Stimulated activated CD4-positive, alpha-beta T cell treated with anti-CD3 and anti-CD28 coated beads, Interleukin-1b, Interleukin-23, amount 100 ng/mL, for 4 hours (primary cell): ENCODE measurements at places on chromosomes 1 and 21.

- no peak for DNase-seq
Measured at GRCh38 chr21:19981938-19982337, 1016.3 kb upstream of the NCAM2 start.

DNA sequence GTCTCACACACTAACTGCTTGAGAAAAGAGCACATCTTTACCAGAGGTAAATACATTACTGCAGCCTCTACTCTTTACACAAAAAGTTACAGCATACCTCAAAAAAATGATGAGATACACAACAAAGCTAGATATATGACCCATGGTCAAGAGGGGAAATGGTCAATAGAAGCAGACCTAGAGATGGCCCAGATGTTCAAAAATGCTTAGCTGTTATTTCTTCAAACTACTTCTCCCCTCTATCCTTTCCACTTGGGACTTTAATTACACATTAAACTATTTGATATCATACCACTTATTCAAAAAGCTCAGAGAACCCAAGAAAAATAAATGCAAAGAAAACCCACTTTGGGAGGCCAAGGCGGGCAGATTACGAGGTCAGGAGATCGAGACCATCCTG, 12.8 kb downstream of the BRWD1 start:
- no peak for DNase-seq

DNA sequence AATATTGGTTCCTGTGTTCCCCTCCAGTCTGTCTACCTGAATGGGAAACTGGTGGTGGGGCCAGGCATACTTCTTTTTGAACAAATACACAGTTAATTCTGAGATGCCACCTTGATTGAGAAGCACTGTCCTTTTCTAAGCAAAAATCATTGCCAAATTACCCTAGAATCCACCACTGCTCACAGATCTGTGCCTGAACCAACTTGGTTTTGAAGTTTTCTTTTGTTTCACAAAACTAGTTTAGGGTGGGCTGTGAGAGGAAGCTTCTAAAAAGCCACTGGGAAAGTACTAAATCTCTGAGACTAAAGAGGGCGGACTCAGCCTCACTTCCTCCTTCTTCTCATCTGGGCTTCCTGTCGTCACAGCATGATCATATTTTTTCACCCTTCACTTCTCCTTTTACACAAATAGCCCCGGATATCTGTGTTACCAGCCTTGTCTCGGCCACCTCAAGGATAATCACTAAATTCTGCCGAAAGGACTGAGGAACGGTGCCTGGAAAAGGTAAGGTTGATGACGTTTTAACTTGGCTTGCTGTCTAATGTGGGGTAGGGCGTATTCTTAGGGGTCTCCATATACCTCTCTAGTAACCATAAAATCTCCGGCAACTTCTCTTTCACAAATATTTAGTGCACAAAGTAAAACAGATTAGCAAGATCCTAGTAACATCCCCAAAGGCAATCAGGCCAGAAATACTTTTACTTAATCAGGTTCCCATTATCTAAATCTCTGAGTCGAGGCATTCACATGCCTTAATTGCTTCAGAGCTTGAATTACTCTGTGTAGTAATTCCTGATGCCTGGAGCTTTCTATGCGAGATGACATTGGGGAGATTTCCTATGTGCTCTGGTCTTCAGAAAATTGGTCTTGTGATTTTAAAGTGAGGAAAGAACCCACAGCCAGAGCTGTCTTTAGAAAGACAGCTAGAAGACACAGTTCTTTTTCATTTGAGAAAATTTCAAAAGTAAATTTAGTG, at the start of gene CD53:
Gene CD53 (plus strand): TSS at position 404 of the 976 bp plus-strand sequence. CDS start 18,261 bp downstream, outside the sequence.
- peak; percentile 32 for DNase-seq

DNA sequence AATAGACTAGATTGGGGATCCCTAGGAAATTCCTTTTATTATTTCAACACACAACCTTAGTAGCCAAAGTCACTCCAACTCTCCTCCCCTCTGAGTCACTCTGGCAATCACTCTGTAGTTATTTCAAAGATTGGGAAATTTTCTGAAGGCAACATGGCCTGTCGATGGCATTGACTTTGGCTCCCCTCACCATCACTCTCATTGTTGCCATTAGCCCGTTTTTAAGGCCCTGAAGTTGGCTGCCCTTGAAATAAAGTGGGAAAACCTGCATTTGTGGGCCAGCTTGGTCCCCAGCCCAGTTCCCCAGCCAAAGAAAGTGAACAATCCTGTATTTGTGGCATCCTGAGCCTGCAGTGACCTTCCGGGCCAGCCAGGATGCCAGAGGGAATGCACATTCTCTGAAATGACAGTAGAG, 52.5 kb downstream of the CDC7 start:
- no peak for DNase-seq

- no peak for DNase-seq
Measured at GRCh38 chr1:220176540-220176939, 82.6 kb downstream of the IARS2 start.

DNA sequence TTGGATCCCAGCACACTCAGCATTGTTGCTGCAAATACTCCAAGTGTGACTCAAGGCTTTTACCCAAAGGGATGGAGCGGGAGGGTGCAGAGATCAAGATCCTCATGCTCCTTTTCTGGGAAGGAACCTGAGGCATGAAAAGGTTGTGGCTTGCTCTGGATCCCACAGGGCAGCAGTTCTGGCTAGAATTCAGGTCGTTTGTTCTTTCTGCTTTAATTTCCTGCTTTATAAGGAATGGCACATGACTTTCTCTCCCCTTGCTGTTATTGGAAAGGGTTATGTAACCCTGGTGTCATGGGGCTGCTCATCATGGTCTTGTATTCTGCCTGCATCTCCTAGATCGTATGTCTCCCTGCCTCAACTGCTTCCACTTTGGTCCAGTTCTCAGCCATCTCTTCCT, 101.6 kb downstream of the NOS1AP start:
- DNase-seq, result no peak

- DNase-seq, result no peak
Measured at GRCh38 chr1:48422009-48422408, 50.0 kb downstream of the SPATA6 start.

DNA sequence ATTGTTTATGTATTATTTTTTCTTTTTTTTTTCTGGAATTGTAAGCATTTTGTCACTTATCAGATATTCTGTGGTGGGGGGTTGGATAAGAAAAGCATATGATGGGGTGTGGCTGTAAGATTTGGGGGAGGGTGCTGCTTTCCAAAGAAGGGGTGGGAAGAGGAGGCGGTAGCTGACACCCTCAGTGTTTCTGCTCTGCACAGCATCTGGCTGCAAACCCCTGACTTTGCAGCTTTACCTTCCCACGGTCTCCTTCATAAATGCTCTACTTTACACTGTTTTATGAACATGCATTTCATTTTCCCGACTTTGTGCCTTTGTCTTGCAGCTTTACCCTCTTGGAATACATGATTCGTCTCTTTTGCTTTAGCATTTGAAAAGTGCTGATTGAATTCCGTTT, 7.6 kb downstream of the FMN2 start:
- no peak for DNase-seq

- no peak for DNase-seq
Measured at GRCh38 chr1:76292418-76293184, 218.1 kb downstream of the ST6GALNAC3 start.
